CD8-positive, alpha-beta memory T cell (primary cell): ENCODE measurements at places on chromosomes 2 and 18. TPM values are rescaled to one million over a fixed set of nuclear protein-coding genes. Genes with fewer than 3 reads are reported as not detected.
A peak's percentile ranks its signal among the peaks of the same experiment; 100 is the strongest.

The PEX13 gene
- 18.1 TPM for total RNA-seq

The APLF gene
- total RNA-seq = 4.0 TPM

The IL36RN gene
- not detected for total RNA-seq

The CKAP2L gene
- 19.6 TPM for total RNA-seq

The GCC2 gene
- 40.9 TPM for total RNA-seq

The IMP4 gene
- 239 TPM for total RNA-seq

DNA sequence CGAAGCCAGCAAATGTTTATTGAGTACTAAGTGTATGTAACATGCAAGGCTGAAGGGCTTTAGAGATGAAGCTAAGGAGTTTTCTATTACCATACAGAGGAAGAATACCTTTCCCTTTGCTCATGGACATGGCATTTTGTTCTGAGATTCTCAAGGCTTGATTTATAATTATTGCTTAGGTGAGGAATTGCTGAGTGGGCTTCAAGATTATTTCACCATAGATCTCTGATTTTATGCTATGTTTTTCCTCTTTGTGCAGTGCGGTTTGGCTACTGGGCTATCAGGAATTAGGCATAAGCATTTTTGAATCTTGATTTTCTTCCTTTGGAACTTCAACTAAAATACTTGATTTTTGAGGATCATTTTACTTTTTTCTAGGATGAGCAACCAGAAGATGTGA lies 42.5 kb downstream of the VRK2 start:
- H3K27ac ChIP-seq = no peak overlapping the region
- no peaks in the 10 kb centered on the region for H3K36me3 ChIP-seq
- H3K27me3 ChIP-seq = no peaks in the 10 kb centered on the region
- no peak for DNase-seq

GRCh38 chr2:201313362-201313761 lies 43.8 kb downstream of the FLACC1 start:
- no peak overlapping the region for H3K4me3 ChIP-seq
- H3K4me1 ChIP-seq = no peaks in the 10 kb centered on the region
- DNase-seq = no peak
- no peaks in the 10 kb centered on the region for H3K27me3 ChIP-seq
- H3K36me3 ChIP-seq = no peaks in the 10 kb centered on the region

GRCh38 chr2:156340377-156340776 lies 7.9 kb upstream of the NR4A2 start:
- peaks cover 29% of the 10 kb centered on the region for H3K4me1 ChIP-seq
- H3K27me3 ChIP-seq = no peaks in the 10 kb centered on the region
- H3K27ac ChIP-seq = peak overlapping the region; percentile 99
- no peaks in the 10 kb centered on the region for H3K36me3 ChIP-seq
- peak overlapping the region; percentile 86 for H3K4me3 ChIP-seq

- no peak for DNase-seq
- no peaks in the 10 kb centered on the region for H3K4me1 ChIP-seq
- no peaks in the 10 kb centered on the region for H3K36me3 ChIP-seq
- H3K27ac ChIP-seq = no peak overlapping the region
- H3K27me3 ChIP-seq = no peaks in the 10 kb centered on the region
- H3K4me3 ChIP-seq = no peak overlapping the region
Observed at GRCh38 chr2:27811768-27812167, 40.2 kb downstream of the MRPL33 start.

DNA sequence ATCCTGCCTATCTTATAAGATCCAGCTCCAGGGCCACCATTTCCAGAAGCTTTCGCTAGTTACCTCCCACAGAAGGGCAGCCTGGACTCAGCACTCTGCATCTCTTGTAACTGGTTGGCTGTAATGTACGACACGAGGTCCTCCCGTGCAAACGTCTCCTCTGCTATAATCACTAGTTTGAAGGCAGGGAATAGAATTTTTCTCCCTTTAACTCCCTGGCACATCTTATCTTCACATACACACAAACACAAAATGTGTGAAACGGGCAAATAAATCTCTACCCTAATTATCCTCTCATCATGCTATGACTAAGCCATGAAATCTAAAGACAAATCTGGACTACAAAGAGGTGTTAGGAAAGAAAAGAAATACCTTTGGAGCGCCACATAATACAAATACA lies 36.8 kb downstream of the RNU4ATAC start:
- no peaks in the 10 kb centered on the region for H3K36me3 ChIP-seq
- no peaks in the 10 kb centered on the region for H3K4me1 ChIP-seq
- no peak for DNase-seq
- no peaks in the 10 kb centered on the region for H3K27me3 ChIP-seq
- H3K4me3 ChIP-seq = no peak overlapping the region
- H3K27ac ChIP-seq = no peak overlapping the region

DNA sequence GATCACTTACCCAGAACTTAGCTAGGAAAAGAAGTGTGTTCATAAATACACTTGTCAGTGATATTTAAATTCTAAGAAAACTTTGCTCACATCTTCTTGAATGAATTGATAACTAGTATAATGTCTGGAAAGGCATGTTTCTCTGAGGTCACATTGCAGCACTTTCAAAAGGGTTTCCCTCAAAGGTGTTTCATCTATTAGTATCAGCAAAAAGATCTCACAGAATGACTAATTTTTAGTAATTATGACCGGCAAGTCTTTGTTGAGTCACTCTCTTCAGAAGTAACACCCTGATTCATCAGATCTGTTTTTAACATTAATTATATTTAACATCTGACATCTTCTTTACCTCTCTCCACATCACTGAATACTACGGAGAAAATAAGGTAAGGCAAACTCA lies 222.3 kb downstream of the IKZF2 start:
- no peaks in the 10 kb centered on the region for H3K4me1 ChIP-seq
- H3K27me3 ChIP-seq = no peaks in the 10 kb centered on the region
- H3K36me3 ChIP-seq = no peaks in the 10 kb centered on the region
- DNase-seq = no peak
- no peak overlapping the region for H3K27ac ChIP-seq

- DNase-seq = peak; percentile 13
- H3K27me3 ChIP-seq = no peaks in the 10 kb centered on the region
Observed at GRCh38 chr2:88874063-88874657, 182.7 kb downstream of the RPIA start.

DNA sequence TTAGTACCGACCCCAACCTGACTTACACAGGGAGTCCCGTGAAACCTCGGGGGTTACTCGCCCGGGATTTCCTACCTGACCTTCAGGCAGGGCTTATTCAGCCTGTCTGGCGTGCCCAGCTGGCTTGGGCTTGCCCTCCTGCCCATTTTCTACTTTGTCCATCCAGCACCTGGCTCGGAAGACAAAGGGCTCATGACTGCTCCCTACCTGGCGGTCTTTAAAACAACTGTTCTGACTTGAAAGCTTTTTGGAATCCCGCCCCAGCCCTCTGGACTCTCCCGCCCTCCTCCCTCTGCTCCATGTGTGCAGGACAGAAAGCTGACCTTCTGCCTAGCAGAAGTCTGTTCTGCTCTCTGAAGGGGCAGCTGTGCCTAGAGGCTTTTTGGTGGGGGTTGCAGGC lies 43.1 kb downstream of the ACKR3 start:
- no peaks in the 10 kb centered on the region for H3K36me3 ChIP-seq
- no peaks in the 10 kb centered on the region for H3K27me3 ChIP-seq
- no peaks in the 10 kb centered on the region for H3K4me1 ChIP-seq
- no peak overlapping the region for H3K4me3 ChIP-seq
- no peak overlapping the region for H3K27ac ChIP-seq

- no peak for DNase-seq
- H3K27ac ChIP-seq = no peak overlapping the region
- no peaks in the 10 kb centered on the region for H3K36me3 ChIP-seq
- H3K4me1 ChIP-seq = peaks cover 5% of the 10 kb centered on the region
- H3K27me3 ChIP-seq = no peaks in the 10 kb centered on the region
- no peak overlapping the region for H3K4me3 ChIP-seq
Observed at GRCh38 chr2:19860022-19860421, 41.8 kb downstream of the TTC32 start.
